ENCODE measurements at places on chromosomes 6 and 20.

GRCh38 chr6:89011436-89011835 lies 48.0 kb upstream of the RNGTT start:
- DNase-seq: no peak

DNA sequence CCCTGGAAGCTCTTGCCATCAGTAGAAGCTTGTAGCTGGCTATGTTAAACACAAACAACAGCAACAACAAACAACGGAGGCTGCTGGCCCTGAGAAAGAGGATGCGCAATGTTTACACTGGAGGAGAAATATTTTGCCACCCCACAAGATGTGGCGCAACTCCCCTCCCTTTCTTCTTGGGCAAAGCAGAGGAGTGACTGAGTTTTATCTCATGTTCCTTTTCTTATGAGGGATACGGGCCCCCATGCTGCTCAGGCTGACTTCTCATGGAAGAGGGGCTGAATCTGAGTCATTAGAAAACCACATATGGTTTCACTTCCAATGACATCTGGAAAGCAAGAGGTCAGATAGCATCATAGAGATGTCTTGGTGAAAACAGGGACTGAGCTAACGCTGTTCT lies 75.9 kb upstream of the HDDC2 start:
- DNase-seq: no peak

DNA sequence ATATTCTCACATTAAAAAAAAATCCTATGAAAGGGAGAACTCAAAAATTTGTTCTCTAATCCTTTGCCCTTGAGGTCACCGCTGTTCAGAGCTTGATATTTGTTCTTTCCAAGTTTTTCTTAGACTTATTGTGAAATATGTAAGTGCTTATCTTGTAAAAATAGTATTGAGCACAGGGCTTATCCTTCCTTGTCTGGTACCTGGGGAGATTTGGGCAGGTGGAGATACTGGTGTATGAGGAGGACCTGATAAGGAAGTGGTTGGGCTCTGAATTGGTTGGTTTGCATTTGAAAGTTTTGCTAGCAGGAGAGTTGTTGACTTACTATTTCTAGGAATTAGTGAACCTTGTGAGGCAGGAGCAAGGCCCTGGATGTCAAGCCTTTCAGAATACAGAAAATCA lies 28.9 kb upstream of the ANKEF1 start:
- no peak for DNase-seq

DNA sequence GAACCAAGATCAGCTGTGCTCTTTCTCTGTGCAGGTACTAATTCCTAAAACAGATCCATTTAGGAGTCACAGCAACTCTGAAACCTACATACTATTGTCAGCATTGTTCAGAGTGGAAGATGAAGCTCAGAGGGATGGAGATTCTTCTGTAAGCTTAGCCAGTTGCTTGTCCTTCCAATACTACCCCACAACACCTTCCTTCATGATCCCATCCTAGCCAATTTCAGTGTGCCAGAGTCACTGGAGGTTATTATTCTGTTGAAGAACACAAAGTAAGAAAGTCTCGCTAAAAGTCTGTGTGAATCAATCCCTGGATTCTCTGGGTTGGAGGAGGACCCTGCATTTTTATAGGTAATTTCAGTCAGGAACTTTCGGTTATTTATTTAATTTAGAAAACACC lies 2.3 kb downstream of the POPDC3 start:
- no peak for DNase-seq
